ENCODE measurements at places on chromosomes 11 and 22. TPM values are rescaled to one million over a fixed set of nuclear protein-coding genes. Genes with fewer than 3 reads are reported as not detected.
A peak's percentile ranks its signal among the peaks of the same experiment; 100 is the strongest.

Gene SRRD
- total RNA-seq, result 33.9 TPM

Gene CCND1
- total RNA-seq, result 2,519 TPM

DNA sequence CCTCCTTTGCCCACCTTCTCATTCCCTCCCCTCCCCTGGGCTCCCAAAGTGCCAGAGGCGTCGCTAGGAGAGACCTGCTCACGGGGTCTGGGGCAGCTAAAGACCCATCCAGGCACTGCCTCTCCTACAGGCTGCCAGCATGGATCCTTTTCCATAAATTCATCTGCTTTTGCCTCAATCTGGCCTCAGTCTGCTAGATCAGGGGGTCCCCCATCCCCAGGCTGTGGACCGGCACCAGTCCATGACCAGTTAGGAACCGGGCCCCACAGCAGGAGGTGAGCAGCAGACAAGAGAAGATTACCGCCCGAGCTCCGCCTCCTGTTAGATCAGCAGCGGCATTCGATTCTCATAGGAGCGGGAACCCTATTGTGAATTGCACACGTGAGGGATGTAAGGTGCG lies 12.3 kb downstream of the LTO1 start:
- no peak for DNase-seq

DNA sequence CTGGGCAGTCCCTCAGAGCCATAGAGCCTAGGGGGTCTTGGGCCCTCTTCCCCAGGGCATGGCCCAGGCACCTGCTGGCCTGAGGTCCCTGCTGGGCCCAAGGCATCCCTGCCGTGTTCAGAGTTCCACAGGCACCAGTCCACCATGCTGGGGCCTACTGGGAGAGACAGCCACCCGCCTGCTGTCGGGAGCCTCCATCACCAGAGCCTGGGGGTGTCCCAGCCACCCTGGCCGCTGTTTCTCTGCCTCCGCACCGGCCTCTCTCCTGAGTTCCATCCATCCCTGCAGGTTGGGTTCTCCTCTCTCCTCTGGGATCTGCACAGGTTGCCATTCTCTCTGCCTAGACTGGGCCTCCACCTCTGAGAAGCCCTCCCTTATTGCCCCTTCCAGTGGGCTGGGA lies 68.6 kb downstream of the KCNQ1 start:
- DNase-seq, result no peak

Gene ZNF74
- 37.7 TPM for total RNA-seq

GRCh38 chr11:25613451-25613850 lies 718.5 kb upstream of the ANO3 start:
- no peak for DNase-seq

- DNase-seq, result no peak
These were observed 144.9 kb upstream of the SESN3 start for GRCh38 chr11:95375886-95376285.

Gene OR8A1
- not detected for total RNA-seq

- no peak for DNase-seq
These were observed 100.0 kb downstream of the PAX6 start for GRCh38 chr11:31711137-31711536.

Gene TRPM5
- not detected for total RNA-seq

- DNase-seq, result no peak
These were observed 76.8 kb upstream of the CCND1 start for GRCh38 chr11:69563946-69564775.

Gene ACRV1
- total RNA-seq, result not detected

DNA sequence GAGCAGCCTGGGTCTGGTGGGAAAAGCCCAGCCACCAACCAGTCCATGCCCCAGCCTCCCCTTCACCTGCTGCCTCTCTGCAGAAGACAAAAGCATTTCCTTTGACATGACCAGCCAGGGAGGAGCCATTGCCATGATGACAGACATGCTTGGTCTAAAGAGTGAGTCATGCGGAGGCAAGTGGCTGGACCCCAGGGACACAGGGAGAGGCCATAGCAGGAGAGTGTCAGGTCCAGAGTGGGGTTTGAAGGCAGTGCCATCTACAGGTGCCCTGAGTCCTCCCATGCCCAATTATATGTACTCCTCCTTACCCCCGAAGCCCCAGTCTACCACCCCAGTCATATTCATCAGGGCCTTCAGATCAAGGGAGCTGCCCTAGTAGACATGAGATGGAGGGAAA lies 67.4 kb downstream of the SCN3B start:
- no peak for DNase-seq

Gene KCNQ1OT1
- total RNA-seq, result 4.1 TPM

GRCh38 chr11:68677432-68677831 lies 6.9 kb upstream of the GAL start:
- DNase-seq, result peak; percentile 18

DNA sequence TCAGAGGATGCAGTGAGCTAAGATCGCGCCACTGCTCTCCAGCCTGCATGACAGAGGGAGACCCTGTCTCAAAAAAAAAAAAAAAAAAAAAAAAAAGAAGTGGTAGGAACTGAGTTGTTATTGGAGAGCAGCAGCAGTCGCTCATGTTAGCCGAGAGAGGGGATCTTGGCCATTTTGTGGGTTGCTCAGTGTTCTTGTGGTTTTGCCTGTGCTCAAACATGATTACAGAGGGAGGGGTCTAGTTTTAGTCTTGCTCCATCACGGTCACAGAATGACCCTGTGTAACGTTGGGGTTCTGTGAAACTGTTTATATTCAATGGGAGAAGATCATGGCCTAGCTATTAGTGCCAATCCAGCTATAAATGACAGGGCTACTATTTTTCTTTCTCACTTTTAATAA lies 1.9 kb downstream of the DPAGT1 start:
- DNase-seq, result no peak

DNA sequence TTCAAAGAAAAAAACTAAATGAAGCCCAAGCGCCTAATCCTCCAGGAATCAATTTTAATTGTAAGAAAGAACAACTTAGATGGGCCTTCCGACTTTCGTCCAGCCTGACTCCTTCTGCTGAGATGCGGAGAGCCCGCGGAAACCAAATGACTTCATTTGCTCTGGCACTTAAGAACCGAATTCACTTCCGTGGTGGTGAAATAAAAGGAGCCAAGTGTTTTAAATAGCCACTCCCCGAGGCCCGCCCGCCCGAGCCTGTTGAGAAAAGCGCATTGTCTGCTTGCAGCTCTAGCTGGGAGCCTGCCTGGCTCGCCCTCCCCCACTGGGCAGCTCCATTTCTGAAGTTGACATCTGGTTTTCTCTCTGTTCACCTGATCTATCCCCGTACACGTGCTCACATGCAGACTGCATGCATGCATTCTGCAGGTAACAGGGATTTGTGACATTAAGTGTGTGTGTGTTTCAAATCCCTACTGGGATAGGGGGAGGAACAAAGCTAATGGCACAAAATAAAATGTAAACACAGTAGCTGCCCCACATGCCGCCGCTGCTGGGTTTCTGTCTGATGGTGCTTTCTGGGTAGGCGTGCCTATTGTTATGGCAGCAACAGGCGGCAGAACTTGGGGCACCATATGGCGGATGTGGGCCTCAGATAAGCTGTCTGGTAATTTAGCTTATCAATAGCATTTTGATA lies 6.2 kb downstream of the TEAD1 start:
- peak; percentile 95 for DNase-seq

- DNase-seq, result no peak
These were observed 517.8 kb downstream of the MIAT start for GRCh38 chr22:27175021-27175838.

DNA sequence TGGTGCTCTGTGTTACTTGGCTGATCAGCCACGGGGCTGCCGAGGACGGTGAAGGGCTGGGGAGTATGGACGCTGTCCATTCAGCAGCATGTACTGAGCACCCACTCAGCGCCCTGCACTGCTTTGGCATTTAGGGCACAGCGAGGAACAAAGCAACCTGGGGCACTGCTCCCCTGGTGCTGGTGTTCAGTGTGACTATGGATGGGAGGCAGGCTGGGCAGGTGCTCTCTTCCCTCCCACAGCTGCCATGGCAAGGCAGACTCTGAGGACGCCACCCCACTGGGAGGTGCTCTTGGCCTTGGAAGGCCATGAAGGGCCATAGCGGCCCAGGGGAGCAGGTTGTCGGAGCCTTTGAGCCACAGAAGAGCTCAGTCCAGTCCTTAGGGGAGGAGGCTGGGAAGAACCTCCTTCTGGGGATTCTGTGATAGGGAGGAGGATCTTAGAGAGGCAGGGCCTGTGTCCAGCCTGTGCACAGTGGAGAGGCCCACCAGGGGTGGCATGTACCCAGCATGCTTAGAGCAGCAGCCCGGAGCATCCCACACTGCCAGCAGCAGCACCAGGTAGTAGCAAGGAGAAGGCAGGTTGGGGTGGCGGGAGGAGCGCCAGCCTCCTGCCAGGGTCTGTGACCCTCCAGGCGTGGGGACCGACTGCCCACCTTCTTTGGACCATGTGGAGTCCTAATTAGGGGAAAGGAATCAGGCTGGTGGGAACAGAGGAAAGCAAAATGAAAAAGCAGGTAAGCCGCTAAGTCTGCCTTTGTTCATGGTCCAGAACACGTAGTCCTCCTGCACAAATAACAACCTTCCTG lies 141.8 kb downstream of the MPPED1 start:
- DNase-seq, result no peak

Gene PNPLA5
- total RNA-seq, result not detected

Gene MFRP
- not detected for total RNA-seq

DNA sequence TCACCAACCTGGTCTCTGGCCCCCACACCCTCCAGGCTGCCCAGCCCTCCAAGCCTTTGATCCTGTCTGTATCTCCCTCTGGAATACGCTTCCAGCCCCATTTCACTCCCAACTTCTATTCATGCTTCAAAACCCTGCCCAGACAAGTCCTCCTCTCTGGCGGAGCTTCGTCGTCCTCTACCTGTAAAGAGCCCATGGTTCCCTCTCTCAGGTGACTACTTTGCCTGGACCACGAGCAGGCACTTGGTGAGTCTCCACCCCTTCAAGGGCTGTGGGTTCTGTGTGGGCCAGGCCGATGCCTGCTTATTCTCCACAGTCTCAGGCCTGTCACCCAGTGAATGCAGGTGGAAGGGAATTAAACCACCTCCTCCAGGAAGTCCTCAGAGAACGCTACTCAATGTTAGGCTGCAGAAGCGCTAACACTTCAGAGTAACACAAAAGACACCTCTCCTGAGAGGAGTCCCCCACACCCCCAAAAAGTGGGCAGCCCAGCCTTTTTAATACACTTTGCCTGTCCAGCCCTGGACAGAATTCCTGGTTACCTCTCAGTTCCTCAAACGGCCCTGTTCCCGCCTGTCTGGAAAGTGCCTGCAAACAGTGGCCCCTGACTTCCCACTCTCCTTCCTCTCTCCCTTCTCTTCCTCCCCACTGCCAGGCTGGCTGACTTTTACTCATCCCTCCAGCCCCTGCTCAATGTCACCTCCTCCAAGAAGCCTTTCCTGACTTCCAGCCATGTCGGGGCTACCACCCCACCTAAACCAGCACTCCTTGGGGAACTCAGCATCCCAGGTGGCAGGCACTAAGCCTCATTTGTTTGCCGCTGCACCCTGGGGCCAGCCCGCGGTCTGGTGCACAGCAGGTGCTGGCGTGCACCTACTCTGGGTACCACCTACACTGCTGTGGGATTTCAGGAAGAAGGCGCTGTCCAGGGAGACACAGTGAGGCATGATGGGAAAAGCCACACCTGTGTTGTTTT lies 9.0 kb downstream of the RAC2 start:
- DNase-seq, result no peak
